ENCODE measurements at places on chromosomes 3 and 15. TPM values are rescaled to one million over a fixed set of nuclear protein-coding genes. Genes with fewer than 3 reads are reported as not detected.

Gene WDR93
- total RNA-seq, result not detected

Gene CP
- not detected for total RNA-seq

Gene NGLY1
- total RNA-seq, result 80.4 TPM

Gene C2CD4A
- not detected for total RNA-seq

Gene GOLGA8K
- 4.0 TPM for total RNA-seq

Gene P2RY14
- total RNA-seq, result 1.2 TPM

Gene TRH
- not detected for total RNA-seq

Gene TTLL13
- total RNA-seq, result 0.47 TPM

Gene GLDN
- total RNA-seq, result not detected

Gene CCR1
- total RNA-seq, result 58.6 TPM

Gene C3orf85
- total RNA-seq, result not detected

Gene ALCAM
- 8.1 TPM for total RNA-seq

Gene INSYN1
- not detected for total RNA-seq

Gene MAGEF1
- total RNA-seq, result 4.9 TPM

Gene ADPRH
- total RNA-seq, result 5.9 TPM

Gene IL17RB
- 0.31 TPM for total RNA-seq

Gene SNTN
- total RNA-seq, result not detected

Gene SAMMSON
- total RNA-seq, result not detected

Gene ITIH1
- total RNA-seq, result not detected

Gene IMP3
- 87.1 TPM for total RNA-seq

Gene CAPN3
- total RNA-seq, result 10.1 TPM

Gene RHOV
- not detected for total RNA-seq

Gene RLBP1
- not detected for total RNA-seq

Gene PHLDB2
- 5.1 TPM for total RNA-seq

All from activated naive CD8-positive, alpha-beta T cell treated with anti-CD3 and anti-CD28 coated beads, Interleukin-2, amount 10 ng/mL, durations not matched to agents 7 days and 5 days (primary cell).